Activated T-helper 17 cell treated with anti-CD3 and anti-CD28 coated beads, Interleukin-2, amount 50 U/mL, for 72 hours (primary cell): ENCODE measurements at places on chromosomes 5 and 9. TPM values are rescaled to one million over a fixed set of nuclear protein-coding genes. Genes with fewer than 3 reads are reported as not detected.

NXNL2 gene
- not detected for total RNA-seq

ST6GALNAC4 gene
- 19.8 TPM for total RNA-seq

FGF18 gene
- total RNA-seq, result 0.19 TPM

WDR5 gene
- 26.7 TPM for total RNA-seq

SLC6A19 gene
- total RNA-seq, result not detected

FBLL1 gene
- 1.1 TPM for total RNA-seq

DNA sequence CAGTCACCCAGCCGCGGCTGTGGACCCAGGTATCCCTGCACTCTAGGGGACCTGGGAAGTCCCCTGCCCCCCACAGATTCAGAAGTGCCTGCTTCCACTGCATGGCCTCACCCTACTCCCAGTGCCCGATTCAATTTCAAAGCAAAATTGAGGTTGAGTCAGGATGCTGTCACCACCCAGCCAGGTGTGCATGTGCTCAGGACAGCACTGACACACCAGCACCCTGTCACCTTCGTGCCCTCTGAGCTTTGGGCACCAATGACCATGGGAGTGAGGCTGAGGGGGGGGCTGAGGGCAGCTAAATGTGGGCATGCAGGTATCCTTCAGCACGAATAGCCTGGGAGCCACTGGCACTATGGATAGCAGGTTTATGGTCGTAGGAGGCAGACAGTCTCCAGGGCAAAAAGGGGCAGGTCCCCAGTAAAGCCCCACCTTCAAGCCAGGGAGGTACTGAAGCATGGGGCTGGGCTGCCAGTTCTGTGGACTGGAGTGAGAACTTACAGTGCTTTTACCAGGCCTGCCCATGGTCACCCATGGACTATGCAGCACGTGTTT lies 1151.6 kb upstream of the CDH6 start:
- no peaks in the 10 kb centered on the region for H3K36me3 ChIP-seq
- H3K4me1 ChIP-seq, result no peaks in the 10 kb centered on the region
- no peaks in the 10 kb centered on the region for H3K27me3 ChIP-seq
- no peak for ATAC-seq

DNA sequence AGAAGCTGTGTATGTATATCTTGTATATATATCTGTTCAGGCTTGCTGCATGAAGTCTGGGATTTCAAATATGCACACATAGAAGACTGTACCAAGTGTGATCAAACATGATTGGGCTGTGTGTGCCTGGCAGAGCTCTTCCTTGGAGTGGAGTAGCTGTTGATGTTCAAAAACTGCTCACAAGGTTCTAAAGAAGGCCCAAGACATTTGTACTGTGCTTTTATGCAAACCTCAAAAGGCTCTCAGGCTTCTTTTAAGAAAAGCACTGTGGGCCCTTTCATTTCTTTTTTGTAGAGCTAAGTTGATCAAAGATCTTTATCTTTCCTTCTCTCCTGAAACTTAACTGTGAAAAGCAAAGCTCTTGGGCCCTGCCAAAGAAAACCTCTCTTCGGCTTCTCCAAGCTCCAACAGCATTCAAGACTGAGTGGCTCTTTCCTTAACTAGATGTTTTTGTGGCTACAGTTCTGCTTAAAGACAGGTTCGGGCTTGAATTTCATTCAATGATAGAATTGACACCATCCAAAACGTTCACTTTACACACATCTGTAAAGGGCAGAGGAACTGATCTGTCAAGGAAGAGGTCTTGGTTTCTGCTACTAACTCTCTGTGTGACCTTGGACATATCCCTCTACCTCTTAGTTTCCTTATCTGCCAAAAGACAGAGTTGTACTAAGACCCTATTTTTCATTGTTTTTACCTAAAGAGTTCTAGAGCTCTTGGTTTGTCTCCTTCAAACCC lies 105.8 kb upstream of the IL6ST start:
- peak overlapping the region; percentile 6 for H3K27ac ChIP-seq
- peaks cover 23% of the 10 kb centered on the region for H3K4me1 ChIP-seq
- H3K4me3 ChIP-seq, result peak overlapping the region; percentile 38
- peak; percentile 11 for ATAC-seq

DNA sequence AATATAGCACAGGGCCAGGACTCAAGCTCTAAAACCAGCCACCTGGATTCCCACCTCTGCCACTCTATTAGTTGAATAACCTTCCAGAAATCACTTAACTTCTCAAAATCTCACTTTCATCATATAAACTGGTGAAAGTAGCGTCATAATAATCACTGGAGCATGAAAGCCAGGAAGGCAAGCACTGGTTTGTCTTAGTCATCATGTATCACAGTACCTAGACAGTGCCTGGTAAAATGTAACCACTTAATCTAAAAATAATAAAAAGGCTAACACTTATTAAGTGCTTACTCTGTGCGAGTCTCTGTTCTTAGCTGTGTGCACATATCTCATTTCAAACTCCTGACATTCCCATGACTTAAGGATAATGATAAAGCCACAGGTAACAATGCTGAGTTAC lies 109.4 kb downstream of the ASTN2 start:
- H3K4me1 ChIP-seq, result no peaks in the 10 kb centered on the region
- no peaks in the 10 kb centered on the region for H3K36me3 ChIP-seq
- H3K4me3 ChIP-seq, result no peak overlapping the region
- ATAC-seq, result no peak
- H3K27ac ChIP-seq, result no peak overlapping the region
- no peaks in the 10 kb centered on the region for H3K27me3 ChIP-seq

DNA sequence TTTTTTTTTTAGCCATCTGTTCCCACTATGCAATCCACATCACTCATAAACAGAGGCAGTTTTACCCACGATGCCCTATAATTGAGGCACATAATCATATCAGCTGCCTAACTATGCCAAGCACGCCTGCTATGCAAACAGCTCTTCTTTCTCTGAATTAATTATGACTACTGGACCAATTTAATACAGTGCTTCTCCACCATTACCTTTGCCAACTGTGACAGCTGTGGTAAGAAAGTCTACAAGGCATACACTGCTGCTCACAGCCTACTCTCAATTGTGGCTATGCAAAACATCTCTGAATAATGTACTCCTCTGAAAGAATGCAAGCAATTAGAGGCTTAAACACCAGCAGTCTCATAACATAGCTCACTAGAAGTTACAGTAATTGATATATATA lies 97.1 kb downstream of the DTWD2 start:
- no peaks in the 10 kb centered on the region for H3K4me1 ChIP-seq
- no peaks in the 10 kb centered on the region for H3K27me3 ChIP-seq
- no peak for ATAC-seq
- no peak overlapping the region for H3K27ac ChIP-seq

GRCh38 chr9:6149315-6149714 lies 66.3 kb upstream of the IL33 start:
- no peak for ATAC-seq
- no peak overlapping the region for H3K4me3 ChIP-seq
- no peak overlapping the region for H3K27ac ChIP-seq
- H3K36me3 ChIP-seq, result no peaks in the 10 kb centered on the region
- H3K4me1 ChIP-seq, result no peaks in the 10 kb centered on the region

GRCh38 chr5:116658141-116658540 lies 83.5 kb upstream of the SEMA6A start:
- peaks cover 11% of the 10 kb centered on the region for H3K27me3 ChIP-seq
- no peak for ATAC-seq
- no peaks in the 10 kb centered on the region for H3K36me3 ChIP-seq
- no peaks in the 10 kb centered on the region for H3K4me1 ChIP-seq

DNA sequence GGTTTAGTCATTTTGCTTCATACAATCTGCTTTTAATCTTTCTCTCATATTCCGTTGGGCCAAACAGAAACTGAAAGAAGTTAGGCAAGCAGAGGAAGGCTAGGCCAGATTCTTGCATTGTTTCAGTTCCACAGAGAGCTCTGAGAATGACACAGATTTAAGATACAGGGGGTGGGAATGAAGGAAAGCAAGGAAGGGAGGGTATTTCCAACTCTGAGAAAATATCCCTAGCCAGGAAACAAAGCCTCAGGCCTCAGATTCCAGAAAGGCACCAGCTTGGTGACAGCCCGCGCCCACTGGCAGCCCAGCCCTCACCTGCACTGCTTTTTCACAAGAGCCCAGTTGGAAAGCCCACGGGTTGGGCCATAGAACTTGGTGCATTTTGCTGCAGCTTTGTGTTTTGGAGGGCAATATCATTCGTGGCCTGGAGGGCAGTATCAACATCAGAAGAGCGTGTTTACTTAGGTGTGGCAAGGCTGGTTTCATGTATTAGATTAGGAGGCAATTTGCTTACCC lies 63.5 kb downstream of the ENC1 start:
- peaks cover 12% of the 10 kb centered on the region for H3K36me3 ChIP-seq
- peak overlapping the region; percentile 97 for H3K27ac ChIP-seq

- H3K4me3 ChIP-seq, result no peak overlapping the region
- peaks cover 56% of the 10 kb centered on the region for H3K36me3 ChIP-seq
- no peak for ATAC-seq
- no peaks in the 10 kb centered on the region for H3K27me3 ChIP-seq
- peaks cover 9% of the 10 kb centered on the region for H3K4me1 ChIP-seq
Observed at GRCh38 chr9:120572472-120572871, 7.5 kb downstream of the CDK5RAP2 start.

DNA sequence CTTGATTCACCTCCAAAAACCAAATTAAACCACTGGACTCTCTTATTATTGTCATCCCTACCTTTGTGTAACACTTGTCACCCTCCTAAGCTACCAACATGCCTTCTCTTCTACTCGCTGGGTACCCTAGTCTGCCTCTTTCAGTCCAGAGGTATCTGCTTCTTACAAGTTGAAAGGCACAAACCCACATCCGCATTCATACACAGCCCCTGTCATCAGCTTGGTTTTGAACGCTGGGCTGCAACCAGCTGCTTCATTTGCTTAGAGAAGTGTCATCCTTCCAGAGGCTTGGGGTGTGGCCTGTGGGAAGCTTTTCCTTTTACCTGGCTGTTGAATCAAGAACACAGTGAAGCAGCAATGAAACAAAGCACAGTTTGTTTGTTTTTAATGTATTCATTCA lies 138.8 kb upstream of the WWC1 start:
- no peak overlapping the region for H3K4me3 ChIP-seq
- H3K27me3 ChIP-seq, result peaks cover 49% of the 10 kb centered on the region
- H3K27ac ChIP-seq, result no peak overlapping the region
- no peaks in the 10 kb centered on the region for H3K36me3 ChIP-seq

DNA sequence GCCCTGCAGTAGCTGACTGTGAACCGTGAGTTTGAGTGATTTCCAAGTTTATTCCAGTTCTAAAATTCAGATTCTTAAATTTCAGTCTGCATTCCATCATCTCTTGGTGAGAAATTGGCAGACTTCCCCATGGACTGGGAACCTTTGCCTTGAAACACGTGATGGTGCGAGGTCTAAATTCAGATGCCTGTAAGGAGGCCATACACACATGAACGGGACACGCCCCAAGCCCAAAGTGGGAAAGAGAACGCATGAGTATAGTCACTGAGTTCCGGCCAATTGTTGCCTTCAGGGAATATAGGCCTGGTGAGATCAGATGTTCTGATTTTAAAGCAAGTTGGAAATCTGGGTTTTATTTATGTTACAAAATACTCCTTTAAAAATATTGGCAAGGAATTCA lies 1084.4 kb upstream of the WWC1 start:
- no peaks in the 10 kb centered on the region for H3K36me3 ChIP-seq
- no peak overlapping the region for H3K27ac ChIP-seq
- ATAC-seq, result no peak
- H3K27me3 ChIP-seq, result no peaks in the 10 kb centered on the region
- H3K4me3 ChIP-seq, result no peak overlapping the region

DNA sequence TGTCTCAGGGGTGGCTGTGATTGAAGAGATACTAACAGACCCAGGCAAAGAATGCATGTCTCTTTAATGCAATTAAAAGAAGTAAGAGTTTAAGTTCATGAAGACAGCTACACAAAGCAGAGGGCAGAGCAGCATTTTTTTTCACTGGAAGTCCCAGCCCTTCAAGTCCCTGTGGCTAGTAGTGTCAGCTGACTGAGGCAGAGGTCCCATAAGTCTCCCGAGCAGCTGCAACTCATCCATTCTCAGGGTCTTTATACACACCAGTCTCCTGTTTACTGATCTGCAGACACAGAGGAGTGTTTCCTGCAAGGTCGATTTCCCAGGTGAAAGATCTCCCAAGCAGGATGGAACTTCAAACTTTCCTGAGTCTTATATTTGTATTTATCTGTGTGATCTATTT lies 169.4 kb upstream of the GLRA1 start:
- no peaks in the 10 kb centered on the region for H3K27me3 ChIP-seq
- peaks cover 6% of the 10 kb centered on the region for H3K4me1 ChIP-seq
- H3K27ac ChIP-seq, result no peak overlapping the region
- no peak for ATAC-seq
- no peak overlapping the region for H3K4me3 ChIP-seq

DNA sequence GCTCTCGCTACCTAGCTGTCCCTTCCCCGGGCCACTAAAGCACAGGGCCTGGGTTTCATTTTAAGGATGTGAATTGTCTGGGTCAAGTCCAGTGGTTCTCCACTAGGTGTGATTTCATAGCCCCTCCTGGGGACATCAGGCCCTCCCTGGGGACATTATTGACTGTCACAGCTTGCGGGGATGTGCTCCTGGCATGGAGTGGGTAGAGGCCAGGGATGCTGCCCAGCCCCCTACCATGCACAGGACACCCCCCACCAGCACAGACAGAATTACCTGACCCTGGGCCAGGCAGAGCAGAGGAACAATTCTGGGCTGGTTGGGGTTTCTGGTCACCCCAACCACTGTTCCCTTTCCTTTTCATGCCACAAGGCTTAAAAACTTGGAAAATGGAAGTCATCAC lies 4.1 kb downstream of the FAM78A start:
- H3K36me3 ChIP-seq, result peaks cover 65% of the 10 kb centered on the region
- H3K4me1 ChIP-seq, result peaks cover 20% of the 10 kb centered on the region
- H3K4me3 ChIP-seq, result peak overlapping the region; percentile 94
- ATAC-seq, result no peak
- no peaks in the 10 kb centered on the region for H3K27me3 ChIP-seq

DNA sequence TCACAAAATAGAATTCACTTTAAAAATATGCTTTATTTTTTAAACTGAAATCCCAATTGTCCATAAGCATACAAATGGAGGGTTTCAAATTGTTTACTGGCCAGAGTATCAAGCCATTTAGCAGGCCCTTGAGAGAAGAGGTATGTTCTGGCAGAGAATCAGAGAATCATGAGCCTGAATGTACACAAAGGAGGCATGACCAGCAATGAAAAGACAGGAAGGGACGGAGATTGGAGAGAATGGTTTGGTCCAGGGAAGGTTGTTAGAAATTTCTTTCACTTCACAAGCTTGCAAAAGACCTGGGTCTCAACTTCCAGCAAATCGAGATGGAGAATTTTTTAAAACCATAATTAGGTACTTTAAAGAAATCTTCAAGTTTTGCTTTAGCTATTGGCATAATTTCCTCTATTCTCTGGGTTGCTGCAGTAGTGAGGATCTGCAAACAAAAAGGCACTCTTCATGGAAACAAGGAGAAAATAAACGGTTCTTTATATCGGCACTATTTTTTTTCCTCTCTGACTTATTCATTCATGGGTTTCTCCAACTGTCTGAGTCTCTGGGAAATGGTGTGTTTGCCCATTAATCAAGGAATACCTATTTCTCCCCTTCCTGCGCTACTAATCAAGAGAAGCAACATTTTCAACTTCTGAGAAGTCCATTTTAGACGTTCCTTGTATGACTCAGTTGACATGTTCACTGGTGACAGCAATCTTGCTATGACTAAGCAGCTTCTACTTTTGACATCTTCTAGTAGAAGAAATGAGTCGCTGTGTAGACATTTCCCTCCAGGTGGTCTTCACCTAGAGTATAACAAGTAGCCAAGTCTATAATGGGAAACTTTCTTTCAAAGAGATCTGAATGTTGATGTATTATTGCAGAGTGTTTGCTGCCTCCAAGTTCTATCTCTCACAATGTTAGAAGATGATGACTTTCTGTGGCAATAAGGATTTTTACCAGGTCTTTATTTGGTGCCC lies 23.1 kb upstream of the ERCC6L2 start:
- H3K36me3 ChIP-seq, result peaks cover 9% of the 10 kb centered on the region
- H3K4me3 ChIP-seq, result peak overlapping the region; percentile 64
- H3K4me1 ChIP-seq, result peaks cover 20% of the 10 kb centered on the region
- no peaks in the 10 kb centered on the region for H3K27me3 ChIP-seq
- peak overlapping the region; percentile 65 for H3K27ac ChIP-seq
- peak; percentile 99 for ATAC-seq
